Endodermal cell (in vitro differentiated cells): ENCODE measurements at places on chromosomes 3 and 15. TPM values are rescaled to one million over a fixed set of nuclear protein-coding genes. Genes with fewer than 3 reads are reported as not detected.
A peak's percentile ranks its signal among the peaks of the same experiment; 100 is the strongest.

Gene KLF15
- 4.8 to 32.9 TPM (median 31.1 TPM) in 3 replicates for total RNA-seq

GRCh38 chr3:24434651-24435050 lies 60.0 kb downstream of the THRB start:
- H3K36me3 ChIP-seq, result no peaks in the 10 kb centered on the region
- no peak for DNase-seq
- peaks cover 78% of the 10 kb centered on the region for H3K27me3 ChIP-seq
- H3K4me1 ChIP-seq, result peaks cover 2% of the 10 kb centered on the region
- H3K4me3 ChIP-seq, result no peak overlapping the region
- no peak overlapping the region for H3K27ac ChIP-seq

Gene U2SURP
- 135 and 139 TPM in 2 replicates for total RNA-seq

DNA sequence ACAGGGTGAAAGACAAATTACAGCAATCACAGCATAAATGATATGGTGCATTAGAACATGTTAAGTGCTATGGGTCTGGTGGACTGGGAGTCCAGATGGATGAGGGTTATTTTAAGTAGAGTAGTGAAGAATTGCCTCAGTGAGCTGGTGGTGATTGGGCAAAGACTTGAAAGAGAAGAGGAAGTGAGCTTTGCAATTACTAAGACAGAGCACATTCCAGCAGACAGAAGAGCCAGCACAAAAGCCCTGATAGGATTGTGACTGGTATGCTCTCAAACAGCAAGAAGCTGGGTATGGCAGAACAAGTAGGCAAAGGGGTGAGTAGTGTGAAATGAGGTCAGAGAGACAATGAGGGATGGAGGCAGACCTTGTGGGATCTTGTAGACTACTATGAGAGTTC lies 2.1 kb upstream of the ACKR4 start:
- H3K27me3 ChIP-seq, result no peaks in the 10 kb centered on the region
- peak; percentile 48 for DNase-seq
- no peak overlapping the region for H3K4me3 ChIP-seq
- H3K4me1 ChIP-seq, result no peaks in the 10 kb centered on the region

DNA sequence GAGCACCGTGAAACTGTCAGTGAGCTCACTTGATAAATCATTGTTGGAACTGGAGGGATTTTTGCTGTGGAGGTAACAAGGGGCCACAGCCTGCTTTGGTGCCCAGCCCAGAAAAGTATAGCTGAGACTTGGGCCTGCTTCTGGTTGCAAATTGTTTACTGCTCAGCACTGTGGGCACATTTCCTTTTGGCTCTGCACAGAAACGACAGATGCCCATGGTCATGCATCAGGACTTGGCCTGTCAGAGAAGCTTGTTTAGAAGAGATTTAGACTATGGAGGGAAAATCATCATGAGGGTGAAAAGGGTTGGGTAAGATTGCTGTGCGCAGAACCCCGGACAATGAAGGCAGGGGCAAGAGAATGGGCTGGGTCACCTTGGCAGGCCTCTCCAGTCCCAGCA lies 286.1 kb upstream of the CTNNB1 start:
- no peaks in the 10 kb centered on the region for H3K4me1 ChIP-seq
- H3K4me3 ChIP-seq, result no peak overlapping the region
- DNase-seq, result no peak
- no peak overlapping the region for H3K27ac ChIP-seq

GRCh38 chr15:100438570-100438969 lies 90.2 kb downstream of the CERS3 start:
- no peaks in the 10 kb centered on the region for H3K4me1 ChIP-seq
- DNase-seq, result no peak
- no peaks in the 10 kb centered on the region for H3K27me3 ChIP-seq
- no peaks in the 10 kb centered on the region for H3K36me3 ChIP-seq

GRCh38 chr15:48493763-48494225 lies 151.7 kb downstream of the FBN1 start:
- H3K27me3 ChIP-seq, result no peaks in the 10 kb centered on the region
- H3K4me3 ChIP-seq, result no peak overlapping the region
- H3K36me3 ChIP-seq, result peaks cover 11% of the 10 kb centered on the region
- no peaks in the 10 kb centered on the region for H3K4me1 ChIP-seq
- DNase-seq, result no peak

Gene RBMS3
- total RNA-seq, result 6.5 and 7.3 TPM in 2 replicates

- no peak overlapping the region for H3K4me3 ChIP-seq
- DNase-seq, result no peak
- H3K36me3 ChIP-seq, result peaks cover under 1% of the 10 kb centered on the region
Observed at GRCh38 chr3:37970802-37971201, 19.8 kb upstream of the VILL start.

DNA sequence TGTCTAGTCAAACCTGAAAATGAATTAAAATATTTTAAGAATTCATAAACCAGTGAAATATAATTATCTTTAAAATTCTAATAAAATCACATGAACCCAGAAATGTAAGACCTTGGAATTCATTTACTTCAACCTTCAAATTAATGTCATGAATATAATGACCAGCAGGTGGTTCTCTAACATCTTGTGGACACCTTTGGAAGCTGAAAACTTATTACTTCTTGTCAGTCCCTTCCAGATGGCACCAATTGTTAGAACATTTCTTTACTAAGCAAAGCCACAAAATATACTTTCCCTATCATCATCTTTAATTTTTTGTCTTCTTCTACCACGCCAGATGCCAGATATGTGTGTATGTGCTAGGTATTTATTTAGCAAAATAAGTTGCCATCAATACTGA lies 240.0 kb downstream of the MBNL1 start:
- H3K36me3 ChIP-seq, result no peaks in the 10 kb centered on the region
- H3K27me3 ChIP-seq, result peaks cover 22% of the 10 kb centered on the region
- DNase-seq, result no peak
- no peaks in the 10 kb centered on the region for H3K4me1 ChIP-seq
- no peak overlapping the region for H3K4me3 ChIP-seq

Gene GOLGA6D
- 0.11 and 0.14 TPM in 2 replicates for total RNA-seq

- no peaks in the 10 kb centered on the region for H3K36me3 ChIP-seq
- DNase-seq, result no peak
- no peak overlapping the region for H3K4me3 ChIP-seq
Observed at GRCh38 chr3:123971406-123971805, 10.4 kb upstream of the CCDC14 start.

DNA sequence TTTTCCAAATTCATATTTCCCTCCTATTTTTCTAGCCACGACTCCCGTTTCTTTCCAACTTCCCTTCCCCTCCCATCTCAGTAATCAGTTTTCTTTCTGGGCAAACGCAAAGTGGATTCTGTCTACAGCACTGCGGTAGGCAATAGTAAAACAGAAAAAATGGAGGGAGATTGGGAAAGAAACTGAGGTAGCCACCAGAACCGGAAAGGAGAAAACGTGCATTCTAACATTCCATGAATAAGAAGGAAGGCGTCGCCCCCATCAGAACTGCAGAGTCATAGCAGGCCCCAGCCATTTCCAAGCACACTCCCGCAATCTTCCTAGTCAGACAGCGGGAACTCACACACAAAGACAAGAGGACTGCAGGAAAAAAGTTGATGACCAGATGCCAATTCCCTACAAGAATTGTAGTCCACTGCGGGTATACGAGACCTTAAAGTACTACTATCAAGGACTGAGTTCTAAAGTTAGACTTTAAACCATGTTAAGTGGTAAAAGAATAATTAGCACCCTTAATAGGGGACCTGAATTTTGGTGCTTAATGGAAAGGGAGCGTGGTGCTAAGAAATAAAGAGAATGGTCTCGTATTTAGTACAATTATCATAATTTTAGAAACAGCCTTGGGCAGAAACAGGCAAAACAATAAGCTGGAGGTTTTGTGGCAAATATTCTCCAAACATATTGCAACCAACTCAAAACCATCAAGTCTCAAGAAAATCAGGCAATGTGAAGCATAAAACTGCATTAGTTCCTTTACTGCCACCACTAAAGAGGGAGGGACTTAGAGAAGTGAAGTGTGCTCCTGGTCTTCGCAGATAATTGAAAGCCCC lies 1.4 kb downstream of the PFN2 start:
- H3K36me3 ChIP-seq, result peaks cover 43% of the 10 kb centered on the region
- no peaks in the 10 kb centered on the region for H3K27me3 ChIP-seq
- peak overlapping the region; percentile 98 for H3K27ac ChIP-seq

DNA sequence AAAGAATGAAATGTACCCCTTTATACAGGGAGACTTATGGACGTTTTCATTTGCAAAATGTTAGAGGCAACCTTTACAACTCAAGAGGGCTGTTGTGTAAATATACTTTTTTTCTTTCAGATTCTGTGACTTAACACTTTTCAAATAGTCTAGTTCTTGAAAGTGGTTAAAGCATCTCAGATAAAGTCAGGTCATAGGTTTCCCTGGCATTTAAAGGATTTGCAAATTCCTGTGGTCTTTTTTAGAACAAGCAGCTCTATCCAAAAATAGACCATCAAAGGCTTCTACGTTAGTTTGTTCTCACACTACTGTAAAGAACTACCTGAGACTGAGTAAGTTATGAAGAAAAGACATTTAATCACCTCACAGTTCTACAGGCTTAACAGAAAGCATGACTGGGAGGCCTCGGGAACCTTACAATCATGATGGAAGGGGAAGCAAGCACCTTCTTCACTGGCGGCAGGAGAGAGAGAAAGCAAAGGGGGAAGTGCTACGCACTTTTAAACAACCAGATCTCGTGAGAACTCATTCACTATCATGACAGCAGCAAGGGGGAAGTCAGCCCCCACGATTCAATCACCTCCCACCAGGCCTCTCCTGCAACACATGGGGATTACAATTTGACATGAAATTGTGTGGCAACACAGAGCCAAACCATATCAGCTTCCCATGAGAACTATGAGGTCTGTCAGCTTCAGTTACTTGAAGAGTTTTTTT lies 23.3 kb upstream of the GABRR3 start:
- DNase-seq, result no peak
- no peaks in the 10 kb centered on the region for H3K27me3 ChIP-seq
- H3K27ac ChIP-seq, result no peak overlapping the region
- no peaks in the 10 kb centered on the region for H3K36me3 ChIP-seq
- no peaks in the 10 kb centered on the region for H3K4me1 ChIP-seq

DNA sequence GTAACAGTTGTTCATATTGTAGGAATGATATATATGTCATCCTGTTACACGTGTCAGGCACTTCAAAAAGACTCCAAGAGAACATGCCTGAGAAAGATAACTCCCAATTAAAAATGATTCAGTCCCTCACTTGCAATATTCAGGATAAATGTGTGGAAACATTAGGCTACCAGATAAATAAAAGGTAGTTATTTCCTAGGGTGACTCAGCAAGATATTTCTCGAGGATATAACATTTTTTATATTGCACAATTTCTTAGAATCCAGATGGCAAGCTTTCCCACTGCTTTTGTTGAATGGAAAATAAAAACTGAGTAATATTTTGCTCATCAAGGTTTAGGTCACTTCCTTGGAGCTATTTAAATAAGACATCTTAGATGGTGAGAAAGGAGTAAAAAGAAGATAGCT lies 181.4 kb downstream of the GAP43 start:
- no peaks in the 10 kb centered on the region for H3K4me1 ChIP-seq
- H3K27me3 ChIP-seq, result no peaks in the 10 kb centered on the region
- H3K27ac ChIP-seq, result no peak overlapping the region
- H3K4me3 ChIP-seq, result no peak overlapping the region

Gene XIRP1
- not detected in 3 replicates for total RNA-seq

DNA sequence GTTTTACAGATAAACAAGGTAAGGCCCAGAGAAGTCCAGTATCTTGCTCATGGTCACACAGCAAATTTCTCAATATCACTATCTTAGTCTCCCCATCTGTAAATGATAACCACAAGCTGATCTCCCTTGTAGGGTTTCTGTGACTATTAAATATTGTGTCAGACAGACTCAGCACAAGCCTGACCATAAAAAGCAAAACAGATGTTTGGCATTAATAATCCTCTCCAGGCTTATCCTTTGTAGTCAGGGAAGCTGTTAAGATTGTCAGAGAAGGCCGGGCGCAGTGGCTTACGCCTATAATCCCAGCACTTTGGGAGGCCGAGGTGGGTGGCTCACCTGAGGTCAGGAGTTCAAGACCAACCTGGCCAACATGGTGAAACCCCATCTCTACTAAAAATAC lies 173.2 kb upstream of the PRICKLE2 start:
- no peak overlapping the region for H3K27ac ChIP-seq
- no peak for DNase-seq
- no peaks in the 10 kb centered on the region for H3K36me3 ChIP-seq
- peaks cover 9% of the 10 kb centered on the region for H3K4me1 ChIP-seq
- no peak overlapping the region for H3K4me3 ChIP-seq

Gene GABRR3
- not detected in 3 replicates for total RNA-seq

Gene TOPAZ1
- total RNA-seq, result not detected in 3 replicates

Gene DGKG
- 0.70 and 0.86 TPM in 2 replicates for total RNA-seq
